ENCODE measurements at places on chromosomes 11 and 22.

GRCh38 chr22:28331695-28332094 is 347.9 kb downstream of the TTC28 start:
- DNase-seq = no peak

GRCh38 chr11:127105593-127106541 is 105.3 kb upstream of the KIRREL3 start:
- DNase-seq = no peak

DNA sequence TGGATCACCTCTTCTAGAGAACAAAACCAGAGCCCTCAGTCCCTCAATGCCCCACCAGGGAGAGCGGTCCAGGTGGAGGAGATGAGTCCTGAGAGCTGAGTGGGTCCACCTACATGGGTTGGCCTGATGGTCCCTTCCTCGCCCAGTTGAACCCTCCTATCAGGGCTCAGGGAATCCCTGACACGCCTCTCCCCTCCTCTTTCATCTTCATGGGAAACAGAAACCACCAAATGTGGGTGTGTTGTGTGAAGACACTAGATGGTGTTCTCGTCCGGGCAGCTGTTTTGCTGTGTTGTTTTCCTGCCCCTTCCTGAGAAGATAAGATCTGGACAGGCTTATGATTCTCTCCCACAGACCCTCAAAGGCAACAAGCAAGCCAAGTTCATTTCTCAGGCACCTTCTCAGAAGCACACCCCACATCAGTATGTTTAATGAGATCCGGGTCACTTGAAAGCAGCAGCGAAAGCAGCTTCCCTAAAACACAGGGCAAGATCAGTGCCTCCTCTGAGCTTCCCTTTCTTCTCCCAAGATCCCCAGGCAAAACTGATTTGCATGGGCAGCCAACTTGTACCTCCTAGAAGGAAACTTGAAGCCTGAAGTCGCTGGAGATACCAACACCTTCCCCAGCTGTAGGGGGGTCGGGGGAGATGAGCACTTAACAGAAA is 35.3 kb upstream of the POU2AF1 start:
- no peak for DNase-seq

- DNase-seq = no peak
These were observed 379.2 kb upstream of the LARGE1 start for GRCh38 chr22:34299496-34299895.

DNA sequence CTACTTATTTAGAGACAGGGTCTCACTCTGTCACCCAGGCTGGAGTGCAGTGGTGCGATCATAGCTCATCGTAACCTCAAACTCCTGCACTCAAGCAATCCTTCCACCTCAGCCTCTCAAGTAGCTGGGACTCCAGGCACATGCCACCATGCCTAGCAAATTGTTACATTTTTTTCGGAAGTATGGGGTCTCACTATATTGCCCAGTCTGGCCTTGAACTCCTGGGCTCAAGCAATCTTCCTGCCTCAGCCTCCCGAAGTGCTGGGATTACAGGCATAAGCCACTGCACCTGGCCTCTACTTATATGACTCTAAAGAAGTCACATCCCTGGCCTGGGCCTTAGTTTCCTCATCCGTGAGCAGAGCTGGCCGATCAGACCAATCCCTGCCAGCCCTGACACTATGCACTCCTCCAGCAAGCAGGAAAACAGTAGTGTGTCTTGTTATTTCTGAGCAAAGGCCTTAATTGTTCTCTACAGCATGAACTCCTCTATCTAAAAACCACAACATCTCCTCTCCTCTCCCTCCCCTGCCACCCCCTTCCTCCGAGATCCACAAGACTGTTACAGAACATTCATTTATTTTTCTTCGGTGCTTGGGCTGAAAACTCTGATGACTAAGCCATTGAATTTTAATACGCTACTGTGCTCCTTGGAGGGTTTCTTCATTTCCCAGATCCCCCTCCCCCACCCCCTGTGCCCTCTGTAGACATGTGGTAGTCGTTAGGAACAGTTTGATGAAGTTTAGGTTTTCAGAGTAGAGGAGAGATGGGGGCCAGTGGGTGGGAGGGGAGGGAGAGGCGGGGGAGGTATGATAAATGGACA is 91.5 kb downstream of the ABTB2 start:
- DNase-seq = peak; percentile 97

DNA sequence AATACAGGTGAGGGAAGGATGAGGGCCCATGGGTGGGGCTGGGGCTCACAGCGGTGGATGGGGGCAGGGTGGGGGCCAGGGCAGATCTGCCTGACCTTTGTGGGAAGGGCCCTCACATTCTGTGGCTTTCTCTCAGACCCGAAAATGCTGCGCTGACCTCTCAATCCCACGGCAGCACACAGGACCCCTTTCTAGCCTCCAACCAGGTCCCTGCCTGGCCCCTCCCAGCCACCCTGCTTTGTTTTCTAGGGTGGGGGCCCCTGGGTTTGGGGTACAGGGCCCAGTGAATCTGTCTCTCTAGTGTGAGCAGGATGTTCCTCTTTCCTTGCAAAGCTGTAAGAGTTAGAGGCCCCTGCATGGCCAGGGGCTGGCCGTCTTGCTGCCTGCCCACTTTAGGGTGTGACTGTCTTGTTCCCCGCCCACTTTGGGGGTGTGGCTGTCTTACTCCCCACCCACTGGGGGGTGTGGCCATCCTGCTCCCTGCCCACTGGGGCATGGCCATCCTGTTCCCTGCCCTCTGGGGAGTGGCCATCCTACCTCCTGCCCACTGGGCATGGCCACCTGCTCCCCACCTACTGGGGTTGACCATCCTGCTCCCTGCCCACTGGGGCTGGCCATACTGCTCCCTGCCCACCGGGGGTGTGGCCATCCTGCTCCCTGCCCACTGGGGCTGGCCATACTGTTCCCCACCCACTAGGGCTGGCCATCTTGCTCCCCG is 11.5 kb downstream of the PARVG start:
- peak; percentile 7 for DNase-seq

DNA sequence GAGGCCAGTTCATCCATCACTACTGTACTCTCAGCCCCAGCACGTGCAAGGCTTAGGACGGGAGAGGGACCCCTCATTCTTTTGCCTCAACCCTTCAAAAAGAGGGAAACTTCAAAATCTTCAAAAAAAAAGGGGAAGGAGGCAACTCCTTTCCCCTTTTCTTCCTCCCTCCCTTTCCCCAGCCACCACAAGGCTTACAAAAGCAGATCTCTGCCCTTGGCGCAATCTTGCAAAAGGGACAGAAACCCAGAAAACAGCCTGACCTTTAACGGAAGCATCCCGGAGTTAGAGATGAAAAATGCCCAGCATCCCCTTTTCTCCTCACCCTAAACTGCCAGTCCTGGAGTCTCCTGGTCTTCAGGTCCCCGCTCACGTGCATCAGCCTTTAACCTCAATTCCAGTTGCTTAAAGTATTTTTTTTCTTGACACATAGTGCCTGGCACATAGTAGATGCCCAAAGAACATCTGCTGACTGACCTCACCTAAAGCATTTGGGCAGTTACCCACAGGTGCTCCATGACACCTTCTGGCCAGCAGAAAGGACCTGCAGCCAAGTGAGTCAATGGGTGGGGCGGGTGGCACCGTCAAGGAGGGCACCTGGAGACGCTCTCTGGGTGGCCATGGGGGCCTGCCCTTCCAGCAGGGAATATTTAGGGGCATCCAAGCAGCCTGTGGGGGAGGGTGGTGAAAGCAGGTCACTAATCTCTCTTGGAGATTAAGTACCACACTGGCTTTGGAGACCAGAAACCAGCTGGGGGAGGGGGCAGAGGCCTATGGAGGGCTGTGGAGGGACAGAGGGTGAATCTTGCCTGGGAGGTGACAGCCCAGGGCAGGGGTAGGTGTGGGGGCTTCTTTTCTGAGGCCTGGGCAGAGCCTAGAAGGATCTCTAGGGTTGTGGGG is 16.3 kb downstream of the NECTIN1 start:
- no peak for DNase-seq

DNA sequence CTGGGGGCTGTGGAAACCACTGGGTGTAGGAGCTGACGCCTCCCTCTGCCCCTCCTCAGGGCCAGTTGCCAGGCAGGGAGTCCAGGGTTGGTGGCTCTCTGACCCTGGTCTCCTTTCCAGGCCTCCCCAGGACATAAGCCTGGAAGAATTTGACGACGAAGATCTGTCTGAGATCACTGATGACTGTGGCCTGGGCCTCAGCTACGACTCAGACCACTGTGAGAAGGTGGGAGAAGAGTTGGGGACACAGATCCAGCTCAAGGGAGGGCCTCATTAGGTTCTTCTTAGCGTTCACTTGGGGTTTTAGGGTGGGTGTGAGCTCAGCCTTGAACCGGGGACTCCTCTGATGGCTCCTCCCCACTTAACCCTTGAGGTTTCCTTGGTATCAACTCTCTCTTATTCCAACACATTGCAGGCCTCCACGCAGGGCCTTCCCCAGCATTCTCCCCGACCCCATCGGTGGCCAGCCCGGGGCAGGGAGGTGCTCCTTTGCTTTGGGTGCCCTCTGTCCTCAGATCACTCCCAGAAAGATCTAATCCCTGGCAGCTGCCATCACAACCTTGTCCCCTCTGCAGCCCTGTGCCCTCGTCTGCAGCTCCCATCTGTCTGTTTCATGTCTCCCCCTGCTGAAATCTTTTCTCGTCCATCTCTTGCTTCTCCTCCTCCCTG is 1.2 kb downstream of the MAPK8IP2 start:
- no peak for DNase-seq

- DNase-seq = peak; percentile 17
These were observed 628 bp downstream of the CHKB start for GRCh38 chr22:50581950-50582492.

GRCh38 chr11:83523676-83524075 is 237.5 kb upstream of the CCDC90B start:
- no peak for DNase-seq

DNA sequence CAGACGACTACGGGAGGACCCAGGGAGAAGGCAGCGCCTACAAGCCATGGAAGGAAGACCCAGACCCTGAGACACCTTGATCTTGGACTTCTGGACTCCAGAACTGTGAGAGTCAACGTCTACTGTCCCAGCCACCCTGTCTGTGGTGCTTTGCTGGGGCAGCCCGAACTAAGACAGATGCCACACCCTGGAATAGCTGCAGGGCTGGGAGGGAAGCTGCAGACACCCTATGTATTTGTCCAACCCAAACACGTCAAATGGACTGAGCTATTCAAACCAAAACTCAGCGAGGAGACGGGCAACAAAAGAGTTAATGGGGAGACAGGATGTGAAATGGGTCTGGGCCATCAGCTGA is 169.3 kb downstream of the CTTN start:
- no peak for DNase-seq

- no peak for DNase-seq
These were observed 670.2 kb downstream of the OPCML start for GRCh38 chr11:132862137-132862536.

GRCh38 chr22:29877620-29878019 is 5.4 kb upstream of the MTMR3 start:
- peak; percentile 27 for DNase-seq

DNA sequence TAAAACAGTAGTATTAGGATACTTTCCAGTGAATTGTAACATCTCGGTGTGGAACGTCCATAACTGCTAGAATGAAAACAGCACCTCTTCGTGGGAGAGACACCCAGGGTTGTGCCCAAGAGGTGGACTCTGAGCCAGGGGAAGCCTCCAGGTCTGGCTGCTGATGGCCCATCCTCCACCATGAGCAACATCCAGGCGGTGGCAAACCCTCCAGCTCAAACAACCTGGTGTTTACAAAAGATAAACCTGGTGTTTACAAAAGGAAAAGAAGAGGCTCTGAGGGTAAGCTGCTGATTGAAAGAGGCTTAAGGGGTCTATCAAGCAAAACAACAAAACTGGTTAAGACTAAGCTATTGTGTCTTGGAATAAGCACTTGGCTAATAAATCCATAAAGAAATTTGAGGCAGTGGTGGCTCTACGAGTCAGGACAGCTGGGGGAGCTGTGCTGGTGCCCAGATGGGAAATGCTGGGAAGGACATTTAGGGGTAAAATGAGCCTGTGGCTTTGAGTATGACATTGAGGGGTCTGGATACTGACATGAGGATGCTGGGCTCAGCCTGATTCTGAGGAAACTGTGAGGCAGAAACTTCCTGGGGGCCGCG is 909.0 kb downstream of the BRD1 start:
- DNase-seq = no peak

DNA sequence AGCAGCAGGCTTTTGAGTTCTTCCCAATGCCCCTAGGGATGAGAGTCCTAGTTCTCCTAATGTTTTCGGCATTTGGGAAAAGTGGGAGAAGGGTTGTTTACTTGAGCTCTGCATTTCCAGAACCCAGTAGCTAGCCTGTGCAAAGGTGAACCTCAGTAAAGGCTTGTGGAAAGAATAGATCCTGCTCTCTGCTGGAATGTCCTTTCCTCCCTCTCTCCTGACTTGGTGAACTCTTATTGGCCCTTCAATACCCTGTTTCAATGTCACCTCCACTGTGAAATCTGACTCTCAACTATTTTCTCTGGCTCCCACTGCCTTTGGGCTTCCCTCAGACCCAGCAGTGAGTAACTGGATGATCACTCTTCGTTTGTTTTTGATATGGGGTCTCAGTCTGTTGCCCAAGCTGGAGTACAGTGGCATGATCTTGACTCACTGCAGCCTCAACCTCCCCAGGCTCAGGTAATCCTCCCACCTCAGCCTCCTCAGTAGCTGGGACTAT is 2.4 kb upstream of the UVRAG start:
- DNase-seq = no peak

GRCh38 chr22:26082866-26083265 is 86.4 kb upstream of the SEZ6L start:
- no peak for DNase-seq

DNA sequence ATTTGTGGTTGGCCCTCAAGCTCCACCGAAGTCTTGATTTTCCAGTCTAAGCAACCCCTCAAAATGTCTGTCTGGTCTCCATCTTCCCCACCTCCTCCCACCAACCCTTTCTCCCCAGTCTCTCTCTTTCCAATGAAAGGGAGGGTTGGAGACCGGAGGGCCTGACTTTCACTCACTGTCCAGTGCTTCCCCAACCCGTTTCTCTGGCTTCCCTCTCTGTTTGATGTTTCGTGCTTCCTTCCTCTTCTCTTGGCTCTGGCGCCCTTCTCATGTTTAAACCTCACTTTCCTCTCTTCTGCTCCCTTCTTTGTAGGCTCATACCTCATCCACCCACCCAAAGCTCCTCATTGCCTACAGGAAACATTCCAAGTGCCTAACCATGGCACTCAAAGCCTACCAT is 11.1 kb upstream of the VPS37C start:
- no peak for DNase-seq

- DNase-seq = peak; percentile 26
These were observed 191.0 kb upstream of the LARGE1 start for GRCh38 chr22:34111210-34111824.

GRCh38 chr11:106585061-106585460 is 433.2 kb downstream of the GUCY1A2 start:
- peak; percentile 53 for DNase-seq

Data from fibroblast of pulmonary artery (primary cell).